ENCODE measurements at places on chromosomes 11 and 22. TPM values are rescaled to one million over a fixed set of nuclear protein-coding genes. Genes with fewer than 3 reads are reported as not detected.

DNA sequence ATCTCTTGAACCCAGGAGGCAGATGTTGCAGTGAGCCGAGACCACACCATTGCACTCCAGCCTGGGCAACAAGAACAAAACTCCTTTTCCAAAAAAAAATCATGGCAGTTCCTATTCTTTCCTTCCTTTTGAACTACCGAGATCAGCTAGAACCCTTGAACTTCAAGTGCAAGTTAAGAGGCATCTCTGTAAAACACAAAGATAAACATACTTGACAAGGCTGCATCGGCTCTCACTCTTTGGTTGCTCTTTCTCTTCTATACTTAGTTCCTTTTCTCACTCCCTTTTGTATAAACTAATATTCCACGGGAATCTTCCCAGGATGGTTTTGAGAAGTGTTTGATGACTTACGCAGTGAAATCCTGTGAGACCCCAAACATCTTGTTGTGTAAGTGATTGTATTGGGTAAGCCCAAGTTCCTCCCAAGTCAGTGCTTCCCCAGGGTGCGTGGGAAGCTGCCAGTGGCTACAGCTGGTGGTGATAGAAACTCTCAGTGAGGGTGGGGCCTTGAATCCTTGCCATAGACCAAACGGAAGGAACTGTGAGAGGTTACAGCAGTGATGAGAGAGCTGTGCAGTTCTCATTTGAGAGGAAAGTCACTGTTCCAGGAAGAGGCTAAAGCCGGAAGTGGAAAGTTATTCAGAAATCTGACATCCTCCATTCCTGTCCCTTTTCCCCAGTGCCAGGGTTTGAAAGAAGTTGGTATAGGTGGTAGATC lies 24.1 kb upstream of the CDC42EP2 start:
- H3K27me3 ChIP-seq: no peaks in the 10 kb centered on the region
- peak overlapping the region; percentile 87 for H3K4me3 ChIP-seq
- peaks cover 47% of the 10 kb centered on the region for H3K4me1 ChIP-seq
- peak overlapping the region; percentile 95 for H3K27ac ChIP-seq

DNA sequence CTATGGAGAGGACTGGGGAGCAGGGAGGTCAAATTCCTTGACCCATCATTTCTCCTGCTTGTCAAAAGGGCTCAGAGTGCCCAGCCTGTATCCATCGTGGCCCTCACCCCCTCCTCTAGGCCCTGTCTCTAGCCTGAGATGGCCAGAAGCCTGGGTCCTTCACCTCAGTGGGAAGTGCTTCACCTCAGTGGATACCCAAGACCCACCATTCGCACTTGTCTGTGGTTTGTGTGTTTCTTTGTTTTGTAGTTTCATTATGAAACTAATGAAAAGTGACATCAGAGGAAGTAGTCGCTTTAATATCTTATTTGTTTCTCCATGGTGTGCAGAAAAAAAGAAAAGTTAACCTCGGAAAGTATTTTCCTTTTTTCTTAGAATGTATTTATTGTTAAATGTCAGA lies 194.0 kb upstream of the CADM1 start:
- no peak overlapping the region for H3K4me3 ChIP-seq
- H3K36me3 ChIP-seq: peaks cover 9% of the 10 kb centered on the region
- H3K27ac ChIP-seq: no peak overlapping the region
- H3K27me3 ChIP-seq: peaks cover 2% of the 10 kb centered on the region
- no peak for DNase-seq

DNA sequence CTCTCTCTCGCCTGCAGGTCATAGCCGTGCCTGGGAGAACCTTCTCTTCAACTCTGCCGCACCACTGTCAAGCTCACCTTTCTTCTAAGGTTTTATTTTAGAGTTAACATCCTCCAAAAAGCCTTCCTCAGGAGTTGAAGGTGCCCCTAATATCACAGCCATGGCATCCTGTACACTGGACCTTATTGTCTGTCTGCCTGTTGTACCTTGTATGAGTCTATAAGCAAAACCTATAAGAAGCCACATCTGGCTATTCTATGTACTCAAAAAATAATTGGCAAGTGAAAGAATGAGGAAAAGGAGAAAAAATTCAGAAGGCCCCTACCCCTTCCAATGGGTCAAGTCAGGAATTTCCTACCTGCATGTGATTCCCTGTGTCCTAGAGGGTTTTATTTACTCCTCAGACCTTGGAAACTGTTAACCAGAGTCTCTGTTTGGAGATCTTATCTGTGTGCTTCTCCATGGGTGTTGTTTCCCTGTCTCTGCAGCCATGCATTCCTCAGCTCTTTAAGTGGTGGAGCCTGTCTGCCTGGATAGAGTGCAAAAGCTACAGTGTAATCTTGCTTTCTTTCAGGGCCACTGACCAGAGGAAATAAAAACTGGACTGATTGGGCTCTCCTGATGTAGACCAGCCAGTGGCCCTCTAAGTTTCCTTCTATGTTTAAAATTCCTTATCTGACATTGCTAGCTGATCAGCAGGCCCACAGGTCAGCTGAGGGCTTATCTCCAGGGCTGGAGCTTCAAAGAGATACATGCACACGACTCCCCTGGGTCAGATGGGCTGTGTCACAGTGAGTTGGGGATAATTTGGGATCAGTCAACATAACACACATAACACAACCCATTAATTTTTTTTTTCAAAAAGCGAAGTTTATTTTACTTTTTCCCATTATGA lies 37.6 kb upstream of the TMEM135 start:
- DNase-seq: peak; percentile 25
- no peaks in the 10 kb centered on the region for H3K36me3 ChIP-seq
- H3K27ac ChIP-seq: no peak overlapping the region
- peaks cover 11% of the 10 kb centered on the region for H3K4me1 ChIP-seq
- no peaks in the 10 kb centered on the region for H3K27me3 ChIP-seq
- H3K4me3 ChIP-seq: no peak overlapping the region

- peaks cover 5% of the 10 kb centered on the region for H3K4me1 ChIP-seq
- H3K27me3 ChIP-seq: peaks cover 7% of the 10 kb centered on the region
- no peak overlapping the region for H3K27ac ChIP-seq
Observed at GRCh38 chr11:32326522-32326921, 108.8 kb downstream of the WT1 start.

The RAB36 gene
- total RNA-seq: 5.4 TPM

DNA sequence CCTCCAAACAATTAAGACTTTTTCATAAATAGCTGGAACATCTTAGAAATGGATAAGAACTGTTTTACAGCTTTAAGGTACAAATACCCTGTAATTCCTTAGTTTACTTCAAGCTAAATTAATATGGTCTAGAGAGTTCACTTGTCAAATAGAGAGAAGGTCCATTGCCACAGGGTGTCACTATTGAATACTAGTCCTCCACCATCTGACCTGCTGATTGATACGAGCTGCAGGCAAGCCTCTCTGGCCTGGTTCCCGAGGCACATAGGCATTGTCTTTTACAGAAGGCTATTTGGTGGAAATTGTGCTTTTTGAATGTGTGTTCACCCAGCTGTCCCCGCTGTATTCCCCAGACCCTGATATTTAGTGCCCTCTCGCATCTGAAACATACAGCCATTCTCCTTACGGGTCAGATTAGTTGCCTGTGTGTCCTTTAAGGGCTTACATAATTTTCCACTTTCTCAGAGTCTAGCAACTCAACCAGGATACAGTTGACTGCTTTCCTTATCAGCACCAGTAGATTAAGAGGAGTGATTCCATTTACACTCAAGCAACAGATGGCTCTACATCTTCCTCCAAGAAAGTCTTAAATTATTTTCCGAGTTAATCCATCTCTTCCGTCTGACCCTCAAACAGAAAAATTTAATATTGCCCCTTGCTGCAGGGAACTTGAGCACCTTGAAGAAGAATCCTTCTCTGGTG lies 788.8 kb upstream of the FAT3 start:
- H3K36me3 ChIP-seq: no peaks in the 10 kb centered on the region
- DNase-seq: no peak
- H3K4me3 ChIP-seq: no peak overlapping the region
- no peaks in the 10 kb centered on the region for H3K27me3 ChIP-seq
- no peak overlapping the region for H3K27ac ChIP-seq

All from HFFc6 (cell line).